ENCODE measurements at places on chromosomes 7 and 10.

GRCh38 chr10:57119684-57120083, 758.6 kb upstream of the ZWINT start:
- DNase-seq, result no peak

GRCh38 chr10:122311716-122312115, 40.6 kb downstream of the BTBD16 start:
- no peak for DNase-seq

DNA sequence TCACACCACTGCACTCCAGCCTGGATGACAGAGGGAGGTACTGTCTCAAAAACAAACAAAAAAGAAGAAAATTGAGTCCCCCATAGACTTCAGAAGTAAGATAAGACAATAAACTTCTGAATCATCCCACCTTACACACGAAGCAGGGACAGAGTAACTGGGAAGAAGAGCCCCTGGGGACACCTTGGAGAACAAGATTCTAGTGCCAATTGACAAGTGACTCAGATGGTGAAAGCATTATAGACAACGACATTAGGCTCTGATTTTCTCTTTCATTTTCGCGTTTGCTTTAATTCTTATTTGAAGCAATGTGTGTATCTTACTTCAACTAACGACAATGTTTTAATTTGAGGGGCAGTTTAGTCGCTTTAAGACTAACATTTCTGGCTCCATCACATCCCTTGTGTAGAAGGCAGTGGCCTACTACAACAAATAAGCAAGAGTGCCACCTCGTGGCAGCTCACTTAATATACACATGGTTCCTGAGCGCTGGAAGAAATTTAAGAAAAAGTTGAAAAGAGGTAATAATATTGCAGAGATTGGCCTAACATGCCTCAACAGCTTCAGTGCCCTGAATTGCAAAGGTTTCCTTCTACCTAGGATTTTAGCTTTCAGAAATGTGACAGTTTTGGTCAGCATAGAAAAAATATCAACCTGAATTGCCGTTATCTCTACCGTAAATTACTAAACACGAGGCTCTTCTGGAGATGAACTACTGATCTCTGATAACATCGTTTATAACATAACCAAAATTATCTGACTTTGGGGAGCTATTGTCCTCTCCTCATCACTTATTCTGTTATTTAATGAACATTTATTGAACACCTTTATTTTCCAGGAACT, 36.7 kb downstream of the ASNS start:
- no peak for DNase-seq

DNA sequence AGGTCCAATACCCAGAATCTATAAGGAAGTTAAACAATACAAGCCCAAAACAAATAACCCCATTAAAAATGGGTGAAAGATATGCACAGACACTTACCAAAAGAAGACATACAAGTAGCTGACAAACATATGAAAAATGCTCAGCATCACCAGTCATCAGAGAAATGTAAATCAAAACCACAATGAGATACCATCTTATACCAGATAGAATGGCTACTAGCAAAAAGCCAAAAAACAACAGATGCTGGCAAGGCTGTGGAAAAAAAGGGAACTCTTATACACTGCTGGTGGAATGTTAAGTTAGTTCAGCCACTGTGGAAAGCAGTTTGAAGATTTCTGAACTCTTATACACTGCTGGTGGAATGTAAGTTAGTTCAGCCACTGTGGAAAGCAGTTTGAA, 331.1 kb downstream of the KIF20B start:
- DNase-seq, result no peak

GRCh38 chr7:98828368-98828767, 41.4 kb downstream of the TMEM130 start:
- DNase-seq, result no peak

GRCh38 chr7:42550706-42551470, 313.9 kb upstream of the GLI3 start:
- no peak for DNase-seq

DNA sequence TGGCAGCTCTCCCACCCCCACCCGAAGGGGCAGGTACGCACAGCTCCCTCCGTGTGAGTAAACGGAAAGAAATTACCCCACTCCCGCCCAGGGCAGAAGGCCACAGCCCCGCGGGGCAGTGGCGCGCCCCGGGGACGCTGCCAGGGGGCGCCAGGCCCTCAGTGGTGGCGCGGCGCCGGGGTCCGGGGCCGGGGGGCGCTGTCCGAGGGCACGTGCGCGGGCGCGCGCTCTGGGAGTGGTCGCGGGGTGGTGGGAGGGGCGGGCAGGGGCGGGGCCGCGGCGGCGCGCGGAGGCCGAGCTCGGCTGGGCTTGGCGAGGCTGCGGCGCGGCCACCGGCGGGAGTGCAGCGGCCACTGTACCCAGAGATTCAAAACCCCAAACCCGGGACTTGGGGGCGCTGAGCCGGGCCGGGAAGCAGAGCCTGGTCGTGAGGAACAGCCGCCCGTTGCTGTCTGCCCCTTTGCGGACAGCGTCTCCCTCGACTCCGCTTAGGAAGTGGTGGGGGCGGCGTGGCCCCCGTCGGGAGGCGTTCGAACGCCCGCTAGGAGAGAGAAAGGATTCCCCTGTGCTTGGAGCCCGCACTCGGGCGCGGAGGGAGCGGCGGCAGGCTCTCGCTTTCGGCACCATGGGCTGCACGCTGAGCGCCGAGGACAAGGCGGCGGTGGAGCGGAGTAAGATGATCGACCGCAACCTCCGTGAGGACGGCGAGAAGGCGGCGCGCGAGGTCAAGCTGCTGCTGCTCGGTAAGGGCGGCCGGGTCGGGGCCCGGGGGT, at the start of gene GNAI1:
TSS of gene GNAI1 (plus strand) at position 296 of the 773 bp plus-strand sequence. CDS start at position 626, 330 bp downstream.
- DNase-seq, result peak; percentile 39

DNA sequence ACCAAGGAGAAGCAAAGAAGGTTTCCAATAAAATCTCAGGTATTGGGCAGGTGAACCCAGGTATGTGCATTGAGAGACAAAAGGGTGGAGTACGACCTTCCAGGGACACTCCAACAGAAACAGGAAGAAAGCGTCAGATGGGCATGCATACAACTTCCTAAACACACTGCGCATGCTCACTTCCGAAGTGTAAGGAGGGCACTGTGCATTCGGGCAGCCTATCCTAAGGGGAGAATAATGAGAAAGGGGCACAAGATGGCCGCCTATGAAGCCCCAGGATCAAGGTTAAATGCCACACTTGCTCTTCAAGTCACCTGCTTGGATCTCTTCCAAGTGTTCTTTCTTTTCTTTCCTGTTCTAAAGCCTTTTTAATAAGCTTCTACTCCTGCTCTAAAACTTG, 39.4 kb upstream of the PRSS1 start:
- DNase-seq, result no peak

- DNase-seq, result no peak
Measured at GRCh38 chr7:495326-495725, 24.3 kb downstream of the PDGFA start.

GRCh38 chr7:82335927-82336326, 107.7 kb downstream of the CACNA2D1 start:
- DNase-seq, result no peak

Measured in CMK (cell line).